Activated CD4-positive, alpha-beta memory T cell treated with anti-CD3 and anti-CD28 coated beads, Interleukin-2, amount 10 ng/mL, durations not matched to agents 7 days and 5 days (primary cell): ENCODE measurements at places on chromosomes 3 and 15. TPM values are rescaled to one million over a fixed set of nuclear protein-coding genes. Genes with fewer than 3 reads are reported as not detected.

ROBO2 gene
- total RNA-seq: not detected

LTF gene
- not detected for total RNA-seq

TMCO5A gene
- total RNA-seq: not detected

DNA sequence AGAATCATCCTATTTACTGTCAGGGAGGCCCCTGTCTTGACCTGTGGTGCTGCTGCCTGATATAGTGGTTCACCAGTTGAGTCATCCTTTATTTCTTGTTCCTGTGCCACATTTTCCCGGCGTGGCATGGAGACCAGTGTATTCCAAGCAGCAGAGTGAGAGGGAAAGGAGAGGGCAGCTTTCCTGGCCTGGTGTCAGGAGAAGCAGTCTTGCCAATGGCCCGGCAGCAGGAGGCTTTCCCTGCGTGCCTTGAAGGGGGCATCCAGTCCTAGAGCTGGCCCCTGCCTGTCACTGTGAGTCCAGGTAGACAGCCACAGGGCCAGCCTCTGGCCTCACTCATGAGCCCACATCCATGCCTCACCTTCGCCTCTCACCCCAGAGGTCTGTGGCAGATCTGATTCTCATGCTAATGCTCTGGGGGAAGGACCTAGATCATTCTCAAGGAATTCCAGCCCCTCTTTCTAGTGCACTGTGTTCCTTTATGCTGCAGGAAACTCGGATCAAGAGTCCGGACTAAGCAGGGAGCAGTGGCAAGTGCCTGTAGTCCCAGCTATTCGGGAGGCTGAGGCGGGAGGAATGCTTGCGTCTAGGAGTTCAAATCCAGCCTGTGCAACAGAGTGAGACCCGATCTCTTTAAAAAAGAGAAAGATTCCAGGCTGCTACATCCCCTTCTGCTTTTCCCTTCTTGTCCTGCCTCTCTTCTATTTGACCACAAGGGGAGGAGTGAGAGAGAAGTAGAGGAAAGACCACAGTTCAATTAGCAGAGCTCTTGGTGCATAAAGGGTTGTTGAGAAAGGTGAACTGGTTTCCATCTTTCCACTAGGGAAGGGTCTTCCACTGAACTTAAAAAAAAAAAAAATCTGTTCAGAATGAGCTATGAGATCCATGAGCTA lies 66.8 kb upstream of the HACD2 start:
- DNase-seq: no peak

GRCh38 chr3:64225695-64226499 lies 631 bp upstream of the PRICKLE2 start:
- no peak for DNase-seq

DNA sequence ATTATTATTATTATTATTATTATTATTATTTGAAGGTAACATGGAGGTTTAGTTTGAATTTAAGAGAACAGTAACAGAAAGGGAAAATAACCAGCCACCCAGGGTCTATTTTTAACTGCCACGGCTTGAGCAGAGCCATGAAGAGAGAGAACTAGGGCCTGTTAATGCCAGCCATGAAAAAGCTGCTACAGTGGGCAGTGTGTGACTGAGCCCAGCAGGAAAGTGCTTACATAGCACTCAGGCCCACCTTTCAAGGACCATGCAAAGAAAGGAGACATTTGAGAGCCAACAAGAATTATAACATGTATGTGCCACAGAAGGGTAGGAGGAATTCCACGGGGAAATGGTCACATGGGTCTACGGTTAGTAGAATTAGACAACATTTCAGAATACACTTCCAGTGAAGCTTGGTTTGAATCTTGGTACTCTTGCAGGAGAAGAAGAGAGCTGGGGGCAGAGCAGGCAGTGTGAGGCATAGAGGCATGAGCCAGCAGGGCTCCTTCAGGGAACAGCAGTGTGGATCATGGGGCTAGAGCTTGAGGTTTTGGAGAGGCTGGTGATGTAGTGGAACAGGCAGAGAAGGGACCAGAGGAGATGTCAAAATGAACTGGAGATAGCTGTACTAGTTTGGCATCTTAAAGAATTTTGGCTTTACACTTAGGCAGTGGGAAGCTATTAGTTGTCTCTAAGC lies 140.7 kb downstream of the CMSS1 start:
- no peak for DNase-seq

- DNase-seq: no peak
Observed at GRCh38 chr3:17938313-17938712, 195.9 kb upstream of the TBC1D5 start.

DNA sequence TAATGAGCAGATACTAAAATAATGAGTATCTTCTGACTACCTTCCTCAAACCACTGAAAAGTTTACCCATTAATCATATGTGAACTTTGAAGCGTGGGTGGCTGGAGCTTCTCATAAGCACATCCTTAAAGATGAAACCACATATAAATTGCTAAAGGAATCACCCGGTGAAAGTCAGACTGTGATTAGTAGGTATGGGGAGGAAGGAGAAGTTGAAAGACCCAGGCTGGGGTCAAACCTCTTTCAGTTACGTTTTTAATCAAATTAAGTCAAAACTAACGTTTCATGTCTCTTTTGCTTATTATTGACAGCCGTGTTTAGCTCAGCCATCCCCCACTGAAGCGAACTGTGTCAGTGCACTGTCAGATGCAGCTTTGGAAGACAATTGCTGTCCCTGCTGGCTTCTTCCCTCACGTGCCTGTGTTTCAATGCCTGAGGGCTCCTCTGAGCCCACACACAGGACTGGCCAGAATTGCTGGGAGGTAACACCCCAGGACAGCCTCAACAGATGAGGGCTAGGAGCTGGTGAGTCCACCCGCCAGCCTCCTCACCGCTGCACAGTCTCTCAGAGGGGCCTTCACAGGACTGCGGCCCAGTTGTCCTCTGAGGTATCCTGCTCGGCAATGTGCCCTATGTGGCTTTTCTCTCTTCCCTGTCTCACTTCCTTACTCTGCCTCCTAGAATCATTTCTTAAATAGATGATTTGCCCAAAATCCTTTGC lies 29.3 kb upstream of the SH3BP5 start:
- DNase-seq: peak; percentile 42

DNA sequence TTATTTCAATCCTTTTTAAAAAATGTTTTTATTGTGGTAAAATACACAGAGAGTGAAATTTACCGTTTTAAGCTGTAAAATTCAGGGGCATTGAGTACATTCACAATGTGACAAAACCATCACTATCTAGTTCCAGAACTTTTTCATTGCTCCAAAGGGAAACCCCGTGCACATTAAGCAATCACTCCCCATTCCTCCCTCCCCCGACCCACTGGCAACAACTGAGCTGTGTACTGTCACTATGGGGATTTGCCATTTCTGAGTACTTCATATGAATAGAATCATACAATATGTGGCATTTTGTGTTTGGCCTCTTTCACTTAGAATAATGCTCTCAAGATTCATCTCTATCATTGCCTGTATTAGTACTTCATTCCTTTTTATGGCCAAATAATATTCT lies 45.5 kb upstream of the BOC start:
- no peak for DNase-seq

DNA sequence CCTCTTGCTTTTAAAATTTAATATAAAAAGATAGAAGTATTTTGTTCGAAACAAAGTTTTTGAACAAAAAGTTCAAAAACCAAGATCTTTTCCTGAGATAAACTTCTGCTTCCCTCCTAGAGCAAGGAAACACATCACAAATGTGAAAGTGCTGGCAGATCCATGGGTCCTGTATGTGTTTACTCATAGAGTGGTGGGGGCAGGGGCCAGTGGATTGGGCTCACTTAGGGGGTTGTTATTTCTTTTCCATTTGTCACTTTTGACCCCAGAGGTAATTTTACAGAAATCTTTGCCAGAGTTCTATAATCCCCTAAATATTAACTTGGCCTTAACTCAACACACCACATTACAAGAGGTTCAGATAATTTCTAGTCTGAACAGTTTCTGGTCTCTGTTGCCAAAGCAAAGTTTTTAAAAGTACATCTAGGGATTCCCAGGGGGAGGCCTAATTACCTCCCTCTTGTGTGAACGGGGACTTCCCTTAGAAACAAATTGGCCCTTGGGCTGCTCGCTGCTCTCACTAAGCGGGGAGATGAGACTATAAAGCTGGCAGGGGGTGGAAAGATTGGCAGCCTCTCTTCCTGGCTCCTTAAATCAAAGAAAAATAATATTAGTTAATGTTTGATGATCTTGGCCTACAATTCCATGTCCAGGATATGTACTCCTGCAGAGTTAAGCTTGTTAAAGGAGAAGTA lies 66.8 kb upstream of the PTX3 start:
- DNase-seq: no peak
